ENCODE measurements at places on chromosomes 7 and 10.

- DNase-seq = no peak
Observed at GRCh38 chr10:14370894-14371293, 40.2 kb upstream of the FRMD4A start.

GRCh38 chr7:112990624-112991023 lies 96.0 kb downstream of the GPR85 start:
- DNase-seq = no peak

DNA sequence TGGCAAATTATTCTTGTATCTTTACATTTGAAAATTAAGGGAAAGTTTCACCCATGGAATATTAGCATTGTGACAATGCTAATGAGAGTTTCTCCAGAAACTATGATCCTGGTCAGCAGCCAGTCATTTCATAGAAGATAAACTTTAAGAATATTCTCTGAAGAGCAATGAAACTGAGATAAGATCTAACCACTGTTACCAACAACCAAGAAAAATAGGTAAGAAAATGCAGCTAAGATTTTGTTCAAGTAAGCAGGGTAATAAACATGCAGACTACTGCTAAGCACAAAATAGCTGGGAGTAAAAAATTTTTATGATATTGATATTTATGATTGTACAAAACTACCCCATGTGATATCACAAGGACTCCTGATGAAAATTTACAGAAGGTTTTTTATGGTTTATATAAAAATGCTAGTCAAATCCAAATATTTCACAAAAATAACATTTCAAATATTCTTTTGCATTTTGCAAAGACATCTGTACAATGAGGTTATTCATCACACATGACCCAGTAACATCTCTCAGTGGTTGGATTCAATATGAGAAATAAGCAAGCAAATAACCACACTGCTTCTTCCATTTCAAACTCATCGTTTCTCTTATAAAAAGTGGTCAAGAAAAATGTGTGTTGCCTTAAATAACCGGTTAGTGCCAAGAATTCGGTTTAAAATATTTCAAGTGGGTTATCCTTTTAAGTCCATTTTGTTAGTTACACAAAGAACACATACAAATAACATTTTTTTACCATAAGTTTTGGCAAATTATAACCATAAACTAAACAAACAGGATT lies 251.6 kb downstream of the DIP2C start:
- DNase-seq = no peak

DNA sequence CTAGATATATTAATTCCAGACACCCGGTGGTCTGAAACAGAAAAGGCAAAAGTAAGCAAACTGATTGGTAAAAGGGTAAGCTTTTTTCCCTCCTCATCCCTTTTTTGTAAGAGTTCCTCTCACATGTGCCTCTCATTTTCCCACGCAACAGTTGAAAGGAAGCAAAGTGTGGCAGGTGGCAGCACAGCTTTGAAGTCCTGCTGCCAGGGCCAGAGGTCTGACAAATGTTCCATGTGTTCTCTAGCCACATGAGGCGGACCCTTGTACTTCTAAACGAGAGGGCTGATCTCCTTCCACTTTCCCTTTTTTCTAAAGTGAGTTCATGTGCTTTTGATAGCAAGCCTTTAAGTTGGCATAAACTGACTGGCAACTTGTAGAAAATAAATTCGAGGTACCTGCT lies 217.5 kb downstream of the POLR1F start:
- DNase-seq = no peak

DNA sequence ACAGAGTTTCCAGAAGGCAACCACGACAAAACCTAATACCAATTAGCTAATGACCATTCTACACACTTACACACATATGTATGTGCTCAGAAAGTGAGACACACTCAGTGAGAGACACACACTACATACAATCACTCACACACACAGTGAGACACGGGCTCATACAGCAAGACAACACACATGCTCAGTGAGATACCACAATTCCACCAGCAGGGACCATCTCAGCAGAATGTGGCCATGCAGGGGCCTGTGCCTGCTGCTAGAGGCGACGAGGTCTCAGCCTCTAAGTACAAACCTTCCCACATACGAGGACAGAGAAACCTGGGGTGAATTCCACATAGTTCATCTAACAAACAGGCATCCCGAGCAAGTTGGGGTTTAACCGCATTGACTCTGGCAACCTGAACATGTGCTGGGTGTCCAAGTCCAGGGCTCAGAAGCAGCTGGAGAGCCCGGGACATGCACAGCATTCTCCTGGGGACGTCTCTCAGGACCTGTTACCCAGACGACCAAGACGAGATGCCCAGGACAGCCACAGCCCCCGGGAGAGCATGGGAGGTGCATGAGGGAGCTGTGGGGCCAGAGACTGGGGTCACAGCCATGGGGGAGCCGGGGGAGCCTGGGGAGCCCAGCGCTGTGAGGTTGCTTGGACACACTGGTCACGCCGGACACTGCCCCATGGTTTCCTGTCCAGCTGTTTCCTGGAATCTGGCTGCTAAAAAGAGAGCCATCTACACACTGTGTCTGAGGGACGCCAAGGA lies 523.6 kb downstream of the PTPRN2 start:
- no peak for DNase-seq

GRCh38 chr7:31068006-31068675 lies 16.0 kb downstream of the ADCYAP1R1 start:
- DNase-seq = no peak

GRCh38 chr10:78768041-78768835 lies 300.5 kb upstream of the ZMIZ1 start:
- DNase-seq = no peak

DNA sequence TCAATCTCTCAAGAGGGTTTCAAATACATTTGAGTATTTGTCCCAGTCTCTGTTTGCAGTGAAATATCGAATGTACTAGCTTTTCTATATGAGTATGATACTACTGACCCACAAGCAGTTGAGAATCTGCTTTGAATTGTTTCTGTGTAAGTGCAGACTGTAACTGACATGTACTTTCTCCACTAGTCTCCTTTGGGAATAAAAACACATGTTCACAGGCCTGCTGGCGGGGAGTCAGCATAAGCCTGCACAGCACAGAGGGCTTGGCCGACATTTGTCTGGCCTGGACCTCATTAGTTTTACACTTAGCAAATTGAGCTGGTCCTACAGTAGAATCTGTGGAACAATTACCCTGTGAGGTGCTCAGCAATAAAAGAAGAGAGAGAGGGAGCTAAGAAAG lies 72.6 kb downstream of the ITGB8 start:
- DNase-seq = no peak

- no peak for DNase-seq
Observed at GRCh38 chr7:130853503-130854279, 119.7 kb upstream of the KLF14 start.

- no peak for DNase-seq
Observed at GRCh38 chr10:12811826-12812225, 189.7 kb downstream of the CCDC3 start.

- no peak for DNase-seq
Observed at GRCh38 chr10:45241865-45242520, 73.4 kb downstream of the OR13A1 start.

- DNase-seq = no peak
Observed at GRCh38 chr7:95470452-95470851, 15.3 kb upstream of the ASB4 start.

DNA sequence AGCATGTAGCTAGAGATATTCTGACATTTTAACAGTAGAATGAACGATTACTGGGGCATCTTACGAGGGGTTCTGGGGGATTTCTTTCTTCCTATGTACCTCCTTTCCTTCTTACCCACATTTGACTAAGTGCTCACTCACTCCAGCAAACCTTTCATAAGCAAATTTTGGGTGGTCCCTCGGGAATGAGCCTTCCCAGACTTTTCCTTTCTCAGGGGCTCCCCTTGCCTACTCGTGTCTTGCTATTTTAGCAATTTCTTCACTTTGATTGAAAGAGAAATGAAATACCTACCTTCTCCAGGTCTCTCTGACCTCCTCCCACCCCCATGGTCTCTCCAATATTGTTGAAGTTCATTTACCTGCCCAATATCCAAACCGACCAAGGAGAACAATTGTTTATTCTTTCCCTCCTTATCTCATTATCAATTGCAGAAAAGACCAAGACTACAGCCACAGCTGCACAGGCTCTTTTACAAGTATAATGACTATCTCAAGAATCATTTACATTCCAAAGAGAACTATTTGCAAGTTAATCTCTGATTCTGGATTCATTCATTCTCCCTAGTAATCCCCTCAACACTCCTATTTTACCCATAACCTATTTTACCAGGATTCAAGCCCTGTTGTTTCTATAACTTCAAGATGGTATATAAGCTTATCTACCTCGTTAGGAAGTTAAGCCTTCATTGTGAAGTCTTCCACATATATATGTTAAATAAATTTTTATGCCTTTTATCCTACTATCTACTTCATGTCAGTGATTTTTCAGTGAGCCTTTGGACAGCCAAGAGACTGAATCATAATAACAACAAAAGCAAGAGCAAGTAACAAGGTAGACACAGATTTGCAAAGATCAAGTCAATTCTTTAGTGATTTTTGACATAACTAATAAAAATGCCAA lies 480.6 kb downstream of the IPMK start:
- no peak for DNase-seq

DNA sequence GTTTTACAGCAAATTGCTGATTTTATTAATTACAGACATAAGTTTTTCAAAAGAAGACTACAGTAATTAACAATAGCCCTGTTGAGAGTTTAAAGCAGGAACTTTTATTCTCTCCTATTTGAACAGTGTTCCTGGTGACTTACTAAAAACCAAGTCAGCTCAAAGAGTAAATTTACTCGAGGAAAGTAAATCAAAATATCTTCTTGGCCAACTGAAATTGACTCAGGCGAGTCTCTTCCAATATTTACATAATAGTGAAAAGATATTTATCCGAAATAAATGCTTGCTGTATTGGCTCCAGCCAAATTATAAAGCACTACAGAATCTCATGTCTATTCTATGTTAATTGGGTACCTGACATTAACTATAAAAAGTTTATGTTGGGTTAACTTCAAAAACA lies 13.2 kb downstream of the CYTH3 start:
- no peak for DNase-seq

- DNase-seq = no peak
Observed at GRCh38 chr10:123479640-123480039, 186.5 kb upstream of the GPR26 start.

- no peak for DNase-seq
Observed at GRCh38 chr10:76268954-76269353, 837.5 kb downstream of the LRMDA start.

GRCh38 chr7:101410743-101411507 lies 48.2 kb downstream of the COL26A1 start:
- DNase-seq = no peak

- no peak for DNase-seq
Observed at GRCh38 chr10:130875116-130875515, 436.4 kb downstream of the TCERG1L start.

GRCh38 chr7:31873816-31874597 lies 187.0 kb downstream of the PPP1R17 start:
- no peak for DNase-seq

- no peak for DNase-seq
Observed at GRCh38 chr7:13988065-13988464, 1.4 kb downstream of the ETV1 start.

- DNase-seq = no peak
Observed at GRCh38 chr7:2493205-2494164, 17.3 kb upstream of the GRIFIN start.

- no peak for DNase-seq
Observed at GRCh38 chr10:76012716-76013327, 581.4 kb downstream of the LRMDA start.

DNA sequence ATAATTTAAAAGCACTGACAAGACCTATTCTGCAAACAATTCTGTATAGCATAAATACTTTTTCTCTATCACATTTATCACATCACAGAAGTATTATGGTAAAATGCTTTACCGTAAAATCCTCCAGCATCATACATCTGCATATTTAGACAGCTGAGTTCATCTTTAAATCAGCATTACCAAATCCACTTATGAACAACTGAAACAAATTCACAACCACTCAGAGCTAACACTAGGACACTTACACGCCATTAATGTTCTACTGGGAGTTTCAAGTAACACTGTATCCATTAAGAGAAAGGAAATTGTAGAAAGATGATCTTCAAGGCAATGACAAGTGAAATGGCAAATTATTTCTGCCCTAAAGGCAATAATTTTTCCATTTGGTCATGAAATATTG lies 105.7 kb upstream of the DKK1 start:
- no peak for DNase-seq

DNA sequence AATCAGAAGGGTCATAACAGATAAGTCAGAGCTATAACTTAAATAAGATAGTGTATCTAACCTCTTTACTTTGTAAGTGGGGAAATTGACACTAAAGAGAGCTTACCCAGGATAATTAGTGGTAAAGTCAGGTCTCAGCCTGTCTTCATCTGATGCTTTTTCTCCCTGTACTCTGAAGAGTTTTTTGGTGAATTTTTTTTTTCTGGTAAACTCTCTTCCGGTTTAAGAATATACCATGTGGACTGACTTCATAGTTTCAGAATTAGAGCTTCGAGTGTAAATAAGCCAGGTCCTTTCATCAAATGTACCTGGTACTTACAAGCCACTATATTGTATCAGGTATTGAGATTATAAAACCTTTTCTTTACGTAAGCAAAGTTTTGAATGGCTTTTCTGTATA lies 6.8 kb downstream of the MINPP1 start:
- DNase-seq = no peak

- DNase-seq = no peak
Observed at GRCh38 chr7:135098391-135098790, 49.5 kb upstream of the TMEM140 start.

- DNase-seq = no peak
Observed at GRCh38 chr7:157189405-157189804, 50.7 kb downstream of the UBE3C start.

GRCh38 chr7:1663857-1664651 lies 6.0 kb upstream of the ELFN1 start:
- DNase-seq = no peak

- no peak for DNase-seq
Observed at GRCh38 chr10:26714415-26715136, 17.1 kb downstream of the PDSS1 start.

- DNase-seq = no peak
Observed at GRCh38 chr7:80942261-80943041, 23.6 kb upstream of the SEMA3C start.

DNA sequence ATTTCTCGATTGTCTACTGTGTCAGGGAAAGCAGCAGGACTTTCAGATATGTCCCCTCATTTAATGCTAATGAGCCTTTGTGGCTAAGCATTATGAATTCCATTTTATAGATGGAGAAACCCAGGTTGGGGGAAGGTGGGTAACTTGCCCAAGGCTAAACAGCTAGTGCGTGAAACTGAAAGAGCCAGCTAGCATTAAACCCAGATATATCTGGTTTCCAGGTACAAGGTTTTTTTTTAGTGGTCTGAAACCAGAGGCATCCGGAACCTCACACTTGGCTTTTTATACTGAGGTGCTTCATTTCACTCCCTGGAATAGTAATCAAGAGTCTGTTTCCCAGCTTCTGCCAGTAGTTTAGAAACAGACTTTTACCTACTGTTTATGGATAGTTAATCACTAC lies 694.8 kb downstream of the PHTF2 start:
- no peak for DNase-seq

DNA sequence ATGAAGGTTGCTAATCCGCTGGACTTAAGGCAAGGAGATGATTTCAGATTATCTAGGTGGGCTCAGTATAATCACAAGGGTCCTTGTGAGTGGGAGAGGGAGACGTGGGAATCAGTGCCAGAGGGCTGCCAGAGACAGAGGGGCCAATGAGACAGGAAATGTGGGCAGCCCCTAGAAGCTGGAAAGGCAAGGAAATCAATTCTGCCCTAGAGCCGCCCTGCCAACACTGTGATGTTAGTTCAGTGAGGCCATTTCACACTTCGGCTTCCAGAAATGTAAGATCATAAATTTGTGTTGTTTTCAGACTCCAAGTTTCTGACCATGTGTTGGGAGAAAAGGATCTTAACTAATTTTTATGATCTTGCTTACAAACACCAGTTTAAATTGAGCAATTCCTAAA lies 3.6 kb upstream of the GPNMB start:
- DNase-seq = no peak
